ENCODE measurements at places on chromosomes 16 and 17. TPM values are rescaled to one million over a fixed set of nuclear protein-coding genes. Genes with fewer than 3 reads are reported as not detected.

CPNE7 gene
- 5.5 TPM for total RNA-seq

TBX6 gene
- total RNA-seq: 1.3 TPM

FBXO39 gene
- total RNA-seq: 0.92 TPM

GAST gene
- total RNA-seq: 0.37 TPM

PNPO gene
- total RNA-seq: 43.8 TPM

EVI2B gene
- total RNA-seq: 0.25 TPM

CACNA1H gene
- total RNA-seq: not detected

- DNase-seq: no peak
These were observed 9.2 kb downstream of the TANC2 start for GRCh38 chr17:62975206-62975605.

DNA sequence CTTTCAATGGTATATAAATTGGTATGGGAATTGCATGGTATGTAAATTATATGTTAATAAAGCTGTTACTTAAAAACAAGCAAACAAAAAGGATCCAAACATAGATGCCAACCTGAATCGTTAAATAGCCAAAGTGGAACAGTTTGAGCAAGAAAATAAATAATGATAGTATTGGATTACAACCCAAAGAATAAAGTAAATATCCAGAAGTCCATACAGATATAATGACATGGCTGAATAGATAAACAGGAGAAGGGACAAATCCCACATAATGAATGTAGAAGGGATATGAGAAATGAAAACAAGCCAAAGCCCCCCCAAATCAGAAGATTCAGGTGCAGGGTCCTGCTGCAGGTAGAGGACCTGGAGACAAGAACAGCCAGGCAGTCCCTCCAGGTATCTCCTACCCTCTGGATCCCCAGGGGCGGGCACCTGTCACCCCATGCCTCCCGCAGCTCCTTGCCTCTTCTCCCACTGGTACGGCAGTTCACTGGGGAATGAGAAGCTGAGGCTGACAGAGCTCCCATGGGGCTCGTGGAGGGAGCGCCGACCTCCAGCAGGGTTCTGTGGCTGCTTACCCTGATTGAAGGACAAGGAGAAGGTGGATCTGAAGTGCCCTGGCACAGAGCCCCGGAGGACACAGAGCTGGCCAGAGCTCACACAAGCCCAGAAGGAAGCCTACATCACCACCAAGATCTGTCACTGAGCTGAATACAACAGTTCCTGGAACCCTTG lies 9.9 kb upstream of the LCAT start:
- no peak for DNase-seq

DNA sequence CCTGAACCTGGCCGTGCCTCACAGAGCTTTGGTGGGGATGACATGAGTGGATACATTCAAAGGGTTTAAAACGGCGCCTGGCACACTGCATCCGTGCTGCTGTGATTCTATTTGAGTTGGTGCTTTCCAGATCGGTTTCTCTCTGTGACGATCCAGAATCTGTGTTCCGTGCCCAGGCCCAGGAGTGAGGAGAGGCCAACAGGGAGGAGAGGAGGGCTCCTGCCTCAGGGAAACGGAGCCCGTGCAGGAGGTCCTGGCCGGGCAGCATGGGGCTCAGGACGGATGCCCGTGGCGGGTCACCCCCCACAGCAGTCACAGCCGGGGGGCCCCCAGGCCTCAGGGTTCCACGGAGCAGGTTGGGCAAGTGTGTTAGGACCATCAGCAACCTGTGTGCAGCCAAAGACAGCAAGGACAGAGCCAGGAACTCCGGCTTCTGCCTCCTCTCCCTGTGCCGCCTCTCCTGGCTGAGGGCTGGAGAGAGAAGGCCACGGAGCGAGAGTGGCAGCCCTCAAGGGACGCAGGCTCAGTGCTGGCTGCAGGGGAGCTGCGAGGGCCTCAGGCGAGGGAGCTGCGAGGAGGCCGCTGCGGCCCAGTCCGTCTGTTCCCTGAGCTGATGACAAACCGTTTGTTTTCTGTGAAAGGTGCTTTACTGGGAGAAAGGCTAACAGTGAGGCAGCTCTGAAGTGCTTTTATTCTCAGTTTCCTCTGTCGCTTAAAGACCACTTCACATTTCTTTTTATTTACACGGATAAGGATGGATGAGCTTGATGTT lies 99.3 kb downstream of the METRNL start:
- DNase-seq: no peak

- no peak for DNase-seq
These were observed 64.3 kb downstream of the KLHDC4 start for GRCh38 chr16:87701505-87701921.

DNA sequence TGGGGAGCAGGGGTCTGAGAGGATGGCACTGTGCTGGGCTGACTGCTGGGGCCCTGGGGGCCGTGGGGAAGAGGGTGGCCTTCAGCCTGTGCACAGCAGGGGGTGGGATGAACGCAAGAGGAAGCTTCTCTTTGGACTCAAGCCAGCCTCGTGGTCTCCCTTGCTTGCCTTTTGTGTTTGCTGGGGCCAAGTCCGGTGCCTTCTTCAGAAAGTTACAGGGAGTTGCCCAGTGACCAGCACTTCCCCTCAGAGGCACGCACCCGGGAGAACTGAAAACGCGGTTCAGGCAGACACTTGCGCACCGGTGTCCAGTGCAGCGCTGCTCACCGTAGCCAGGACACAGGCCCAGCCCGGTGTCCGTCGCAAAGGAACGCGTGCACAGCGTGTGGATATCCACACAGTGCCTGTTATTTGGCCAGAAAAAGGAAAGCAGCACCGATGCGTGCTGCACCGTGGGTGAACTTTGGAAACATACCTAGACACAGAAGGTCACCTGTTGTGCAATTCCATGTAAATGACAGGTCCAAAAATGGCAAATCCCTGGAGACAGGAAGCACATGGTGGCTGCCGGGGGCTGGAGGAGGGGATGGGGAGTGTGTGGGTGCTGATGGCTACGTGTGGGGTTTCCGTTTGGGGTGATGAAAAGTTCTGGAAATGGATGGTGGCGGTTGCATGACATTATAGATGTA lies 29.4 kb upstream of the NUDT16L1 start:
- DNase-seq: no peak

DNA sequence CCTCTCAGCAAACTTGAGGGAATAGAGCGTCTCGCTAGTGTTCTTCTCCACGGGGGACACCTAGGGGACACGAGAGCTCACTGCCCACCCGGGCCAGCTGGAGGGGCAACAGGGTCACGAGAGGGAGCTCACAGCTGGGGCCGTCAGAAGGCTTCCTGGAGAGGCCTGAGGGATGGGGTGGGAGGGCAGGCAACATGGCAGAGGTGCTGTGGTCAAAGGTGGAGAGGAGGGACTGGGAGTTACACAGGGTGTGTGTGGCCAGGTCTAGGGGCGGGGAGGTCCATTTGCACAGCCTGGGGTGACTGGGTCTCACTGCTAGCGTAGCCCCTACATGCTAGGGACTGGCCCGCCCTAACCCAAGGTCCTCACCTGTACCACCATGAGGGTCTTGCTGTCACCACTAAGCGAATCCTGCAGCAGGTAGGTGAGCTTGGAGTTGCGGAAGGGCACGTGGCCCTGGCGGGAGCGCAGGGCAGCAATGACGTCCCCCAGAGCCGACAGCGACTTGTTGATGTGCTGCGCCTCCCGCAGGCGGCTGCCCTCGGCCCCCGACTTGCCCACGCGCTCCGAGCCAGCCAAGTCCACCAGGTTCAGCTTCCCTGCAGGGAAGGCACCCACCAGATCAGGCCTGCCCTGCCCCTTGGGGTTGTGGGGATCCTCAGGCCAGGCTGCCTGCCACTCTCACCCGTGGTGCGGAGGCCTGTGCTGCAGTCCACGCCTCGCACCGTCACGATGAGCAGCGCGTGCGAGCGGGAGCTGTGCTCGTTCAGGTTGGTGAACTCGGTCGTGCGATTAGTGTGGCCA lies 25.0 kb downstream of the KATNB1 start:
- DNase-seq: no peak

- no peak for DNase-seq
These were observed 247.0 kb downstream of the GSG1L start for GRCh38 chr16:27816561-27816960.

GRCh38 chr17:56653877-56654276 lies 60.4 kb downstream of the NOG start:
- peak; percentile 32 for DNase-seq

- no peak for DNase-seq
These were observed 1.4 kb upstream of the ATP6V0A1 start for GRCh38 chr17:42457107-42457792.

- DNase-seq: no peak
These were observed 47.9 kb downstream of the LYRM1 start for GRCh38 chr16:20948444-20948843.

- DNase-seq: peak; percentile 67
These were observed 123.0 kb downstream of the GOSR1 start for GRCh38 chr17:30600060-30600829.

Data from foreskin keratinocyte (primary cell).